ENCODE measurements at places on chromosomes 2 and 18.

GRCh38 chr2:169738566-169739229, 5.1 kb downstream of the KLHL23 start:
- no peaks in the 10 kb centered on the region for H3K27me3 ChIP-seq
- peaks cover 33% of the 10 kb centered on the region for H3K4me1 ChIP-seq
- DNase-seq = no peak
- no peak overlapping the region for H3K4me3 ChIP-seq

DNA sequence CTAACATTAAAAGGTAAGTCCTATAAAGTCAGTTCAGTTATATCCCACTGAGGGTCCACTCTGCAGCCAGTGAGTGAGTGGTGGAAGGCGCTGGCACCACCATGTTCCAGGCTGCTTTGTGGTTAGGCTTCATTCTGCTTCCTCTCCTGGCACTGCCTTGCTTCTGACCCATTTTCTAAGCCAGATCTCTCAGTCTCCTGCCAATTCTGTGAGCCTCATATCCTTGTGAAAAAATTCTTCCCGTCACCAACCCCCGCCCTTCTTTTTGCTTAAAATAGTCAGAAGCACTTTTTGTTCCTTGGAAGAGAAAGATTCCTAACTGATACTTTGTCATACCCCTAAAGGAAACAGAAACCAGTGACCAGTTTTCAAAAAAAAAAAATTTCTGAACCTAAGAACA, 139.8 kb upstream of the NCK2 start:
- H3K36me3 ChIP-seq = no peaks in the 10 kb centered on the region

- H3K27me3 ChIP-seq = peaks cover 55% of the 10 kb centered on the region
- DNase-seq = peak; percentile 44
- no peak overlapping the region for H3K4me3 ChIP-seq
- no peak overlapping the region for H3K27ac ChIP-seq
- peaks cover 5% of the 10 kb centered on the region for H3K4me1 ChIP-seq
- no peaks in the 10 kb centered on the region for H3K36me3 ChIP-seq
These were observed 4.6 kb upstream of the CIB4 start for GRCh38 chr2:26645762-26646161.

DNA sequence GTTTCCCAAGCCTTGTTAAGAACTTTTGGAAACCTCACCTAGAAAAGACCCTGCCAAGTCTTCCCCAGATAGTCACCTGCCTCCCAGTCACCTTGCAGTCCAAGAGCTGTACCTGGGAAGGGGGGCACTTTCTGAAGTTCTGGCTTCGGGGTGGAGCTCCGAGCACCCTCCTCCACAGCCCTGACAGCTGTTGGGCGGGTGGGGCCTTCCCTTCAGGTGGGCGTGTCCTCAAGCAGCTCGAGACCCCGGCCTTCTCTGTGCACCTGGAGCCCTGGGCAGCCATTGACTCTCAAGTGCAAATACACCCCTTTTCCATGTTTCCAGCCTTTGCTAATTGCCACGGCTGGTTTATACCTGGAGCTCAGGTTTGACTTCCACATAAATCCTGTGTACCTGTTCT, 37.0 kb upstream of the IGFBP5 start:
- H3K27me3 ChIP-seq = peaks cover 40% of the 10 kb centered on the region
- no peak for DNase-seq
- H3K27ac ChIP-seq = no peak overlapping the region
- peaks cover 7% of the 10 kb centered on the region for H3K4me1 ChIP-seq
- H3K36me3 ChIP-seq = peaks cover 2% of the 10 kb centered on the region
- no peak overlapping the region for H3K4me3 ChIP-seq

DNA sequence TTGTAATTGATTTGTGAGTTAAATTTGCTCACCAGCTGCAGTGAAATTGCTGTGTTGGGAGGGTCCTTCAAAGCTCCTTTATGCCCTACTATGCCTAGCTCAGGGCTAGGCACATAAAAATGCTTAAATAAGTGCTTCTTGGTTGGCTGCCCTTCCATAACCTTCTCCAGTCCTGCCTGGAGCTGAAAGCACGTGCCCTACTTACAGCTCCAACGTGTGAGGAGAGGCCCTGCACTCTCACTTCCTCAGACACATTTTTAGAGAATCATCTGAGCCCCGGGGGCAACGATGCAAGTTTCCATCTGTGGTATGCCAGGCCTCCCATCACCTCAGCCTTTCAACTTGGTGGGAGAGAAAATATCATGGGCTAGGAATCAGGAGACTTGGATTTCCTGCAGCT, 202.7 kb downstream of the BCL11A start:
- peak; percentile 21 for DNase-seq
- H3K27me3 ChIP-seq = peaks cover 7% of the 10 kb centered on the region
- H3K4me3 ChIP-seq = no peak overlapping the region
- H3K27ac ChIP-seq = no peak overlapping the region
